ENCODE measurements at places on chromosomes 6 and 20. TPM values are rescaled to one million over a fixed set of nuclear protein-coding genes. Genes with fewer than 3 reads are reported as not detected.

NINL gene
- 4.1 TPM for total RNA-seq

TAAR8 gene
- not detected for total RNA-seq

ADTRP gene
- total RNA-seq = 20.0 TPM

USP49 gene
- total RNA-seq = 5.9 TPM

BTBD3 gene
- 4.9 TPM for total RNA-seq

RNF144B gene
- 1.9 TPM for total RNA-seq

BACH2 gene
- 60.7 TPM for total RNA-seq

KCNQ5 gene
- total RNA-seq = 14.9 TPM

SAMD3 gene
- total RNA-seq = 8.7 TPM

RSPO3 gene
- total RNA-seq = not detected

PLA2G7 gene
- not detected for total RNA-seq

Data from activated CD8-positive, alpha-beta T cell treated with anti-CD3 and anti-CD28 coated beads for 36 hours (primary cell).